Activated naive CD8-positive, alpha-beta T cell treated with anti-CD3 and anti-CD28 coated beads, Interleukin-2, amount 10 ng/mL, durations not matched to agents 7 days and 5 days (primary cell): ENCODE measurements at places on chromosomes 2 and 18.

DNA sequence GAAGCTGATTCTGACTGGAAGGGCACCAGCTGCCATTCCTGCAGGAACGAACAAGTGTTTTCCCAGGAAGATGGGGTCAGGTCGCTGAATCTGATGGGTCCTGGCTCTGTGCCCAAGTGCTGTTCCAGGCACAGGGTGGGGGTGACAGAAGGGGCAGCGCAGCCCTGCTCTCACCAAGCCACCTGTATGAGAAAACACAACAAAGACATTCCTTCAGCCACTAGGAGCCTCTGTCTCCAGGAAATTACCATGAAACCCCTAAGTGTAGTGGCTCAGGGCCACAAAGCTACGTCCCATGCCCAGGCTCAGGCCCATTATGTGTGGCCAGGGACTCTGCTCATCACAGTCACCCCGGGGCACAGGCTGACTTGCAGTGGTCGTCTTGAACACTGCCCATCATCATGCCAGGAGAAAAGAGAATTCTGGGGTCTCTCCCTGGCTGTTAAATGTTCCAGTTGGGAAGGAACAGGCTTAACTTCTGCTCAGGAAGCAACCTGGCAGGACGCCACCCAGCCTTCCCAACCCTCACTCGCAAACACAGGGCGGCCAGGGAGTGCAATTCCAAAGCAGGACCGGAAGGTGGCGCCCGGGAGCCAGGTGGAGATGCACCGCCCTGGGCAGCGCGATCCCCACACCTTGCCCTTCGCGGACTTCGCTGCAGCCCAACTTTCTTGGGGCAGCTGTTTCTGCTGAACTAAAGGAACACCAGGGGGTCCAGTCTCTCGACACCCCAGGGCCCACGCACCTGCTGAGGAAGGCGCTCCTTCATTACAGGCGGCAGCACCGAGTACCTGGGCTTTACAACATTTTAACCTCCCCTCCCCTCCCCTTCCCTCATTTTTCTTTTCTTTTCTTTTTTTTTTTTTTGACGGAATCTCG lies 11.0 kb upstream of the SFTPB start:
- DNase-seq: peak; percentile 89

DNA sequence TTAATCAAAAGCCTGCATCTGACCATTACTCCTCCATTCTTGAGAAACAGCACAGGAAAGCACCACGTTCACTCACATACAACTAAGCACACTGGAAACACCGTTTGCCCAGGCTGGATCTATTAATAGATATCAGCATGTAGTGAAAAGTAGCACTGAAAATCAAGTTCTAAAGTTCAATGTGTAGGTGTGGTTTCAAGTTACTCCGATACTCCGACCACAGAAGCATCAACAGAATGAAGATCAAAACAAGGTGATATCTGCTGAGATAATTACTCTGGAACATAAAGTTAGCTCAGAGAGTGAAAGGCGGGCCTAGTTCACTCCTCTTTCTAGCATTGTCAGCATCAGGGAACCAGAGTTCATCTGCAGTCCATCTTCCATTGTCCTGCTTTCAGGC lies 1367.4 kb upstream of the ACVR2A start:
- DNase-seq: no peak

GRCh38 chr2:238097988-238098871 lies 1.9 kb upstream of the ESPNL start:
- DNase-seq: peak; percentile 32

DNA sequence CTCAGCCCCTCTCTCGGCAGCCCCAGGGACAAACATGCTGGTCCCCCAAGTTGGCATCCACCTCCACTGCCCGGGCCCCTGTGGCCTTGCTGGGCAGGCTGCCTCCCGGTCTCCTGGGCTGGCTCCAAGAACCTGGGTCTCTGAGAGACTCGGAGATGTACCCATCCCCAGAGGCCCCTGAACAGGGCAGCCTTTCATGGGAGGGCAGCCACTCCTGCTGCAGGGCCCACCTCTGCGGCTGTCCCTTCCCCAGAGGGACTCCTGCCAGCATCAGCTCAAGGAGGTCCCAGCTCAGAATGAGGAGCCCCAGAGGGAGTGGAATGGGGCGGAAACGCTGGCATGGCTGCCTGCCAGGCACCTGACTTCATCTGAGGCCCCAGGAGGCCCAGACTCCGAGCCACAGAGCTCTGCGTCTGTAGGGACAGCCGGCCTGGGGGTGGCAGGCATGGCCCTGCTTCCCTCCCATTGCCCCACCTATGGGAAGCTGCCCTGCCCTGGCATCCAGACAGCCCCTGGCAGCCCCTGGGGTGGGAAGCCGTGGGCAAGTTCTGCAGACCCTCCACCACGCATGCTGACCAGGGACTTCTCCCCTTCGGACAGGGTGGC lies 857 bp upstream of the CROCC2 start:
- no peak for DNase-seq

DNA sequence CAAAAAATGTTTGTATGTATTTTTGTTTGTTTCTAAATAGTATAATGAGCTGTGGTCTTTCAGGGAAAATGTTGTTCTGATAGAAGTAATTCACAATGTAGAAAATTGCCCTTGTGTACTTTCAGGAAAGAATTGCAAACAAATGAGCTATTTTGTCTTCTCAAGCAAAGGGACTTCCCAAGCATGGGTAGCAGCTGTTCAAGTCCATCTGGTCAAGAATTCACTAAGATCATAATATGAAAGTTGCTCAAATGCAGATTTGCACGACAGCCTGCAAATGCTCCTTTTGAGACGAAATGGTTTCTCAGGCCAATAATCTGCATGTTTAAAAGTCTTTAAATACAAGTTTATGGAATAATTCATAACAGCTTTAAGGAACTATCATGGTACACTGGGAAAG lies 51.9 kb upstream of the HNMT start:
- no peak for DNase-seq

- DNase-seq: no peak
Observed at GRCh38 chr2:133085646-133086045, 415.6 kb upstream of the LYPD1 start.

- no peak for DNase-seq
Observed at GRCh38 chr2:110946902-110947301, 173.8 kb upstream of the BCL2L11 start.
